ENCODE measurements at places on chromosomes 11 and 22. TPM values are rescaled to one million over a fixed set of nuclear protein-coding genes. Genes with fewer than 3 reads are reported as not detected.
A peak's percentile ranks its signal among the peaks of the same experiment; 100 is the strongest.

- no peaks in the 10 kb centered on the region for H3K4me1 ChIP-seq
- no peaks in the 10 kb centered on the region for H3K27me3 ChIP-seq
- H3K36me3 ChIP-seq: no peaks in the 10 kb centered on the region
- H3K4me3 ChIP-seq: no peak overlapping the region
Observed at GRCh38 chr11:116467823-116468222, 305.0 kb downstream of the BUD13 start.

Gene SPI1
- total RNA-seq: 198 TPM

Gene OR51I1
- total RNA-seq: not detected

DNA sequence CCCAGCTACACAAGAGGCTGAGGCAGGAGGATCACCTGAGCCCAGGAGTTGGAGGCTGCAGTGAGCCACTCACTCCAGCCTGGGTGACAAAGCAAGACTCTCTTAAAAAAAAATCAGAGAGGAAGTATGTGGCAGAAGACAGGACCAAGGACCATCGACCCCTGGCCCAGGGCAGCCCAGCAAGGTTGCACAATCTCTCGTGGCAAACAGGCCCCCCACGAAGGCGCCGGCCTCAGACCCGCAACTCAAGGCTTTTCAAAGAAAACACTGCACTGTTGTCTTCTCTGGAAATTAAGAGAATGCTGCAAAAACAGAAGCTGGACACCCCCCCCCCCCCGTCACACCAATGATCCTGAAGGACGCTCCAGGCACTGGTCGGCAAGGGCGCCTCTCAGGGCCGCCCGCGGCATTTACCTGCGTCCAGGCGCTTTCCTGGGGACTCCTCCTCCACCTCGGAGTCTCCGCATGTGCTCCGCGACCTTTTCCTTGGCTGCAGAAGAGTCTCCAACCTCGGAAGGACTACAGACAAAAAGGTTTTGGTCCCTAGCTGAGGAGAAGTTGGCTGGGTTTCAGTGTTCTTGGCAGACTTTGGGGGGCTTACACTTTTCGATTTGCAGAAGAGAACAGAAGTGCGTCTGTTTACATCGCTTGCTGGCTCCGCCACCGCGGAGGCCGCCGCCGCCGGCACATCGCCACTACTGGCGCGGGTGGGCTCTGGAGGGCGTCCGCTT, 40.5 kb downstream of the BRD1 start:
- H3K36me3 ChIP-seq: peaks cover 42% of the 10 kb centered on the region
- no peak overlapping the region for H3K27ac ChIP-seq
- no peak for DNase-seq
- H3K27me3 ChIP-seq: no peaks in the 10 kb centered on the region
- H3K4me1 ChIP-seq: peaks cover 38% of the 10 kb centered on the region
- no peak overlapping the region for H3K4me3 ChIP-seq

DNA sequence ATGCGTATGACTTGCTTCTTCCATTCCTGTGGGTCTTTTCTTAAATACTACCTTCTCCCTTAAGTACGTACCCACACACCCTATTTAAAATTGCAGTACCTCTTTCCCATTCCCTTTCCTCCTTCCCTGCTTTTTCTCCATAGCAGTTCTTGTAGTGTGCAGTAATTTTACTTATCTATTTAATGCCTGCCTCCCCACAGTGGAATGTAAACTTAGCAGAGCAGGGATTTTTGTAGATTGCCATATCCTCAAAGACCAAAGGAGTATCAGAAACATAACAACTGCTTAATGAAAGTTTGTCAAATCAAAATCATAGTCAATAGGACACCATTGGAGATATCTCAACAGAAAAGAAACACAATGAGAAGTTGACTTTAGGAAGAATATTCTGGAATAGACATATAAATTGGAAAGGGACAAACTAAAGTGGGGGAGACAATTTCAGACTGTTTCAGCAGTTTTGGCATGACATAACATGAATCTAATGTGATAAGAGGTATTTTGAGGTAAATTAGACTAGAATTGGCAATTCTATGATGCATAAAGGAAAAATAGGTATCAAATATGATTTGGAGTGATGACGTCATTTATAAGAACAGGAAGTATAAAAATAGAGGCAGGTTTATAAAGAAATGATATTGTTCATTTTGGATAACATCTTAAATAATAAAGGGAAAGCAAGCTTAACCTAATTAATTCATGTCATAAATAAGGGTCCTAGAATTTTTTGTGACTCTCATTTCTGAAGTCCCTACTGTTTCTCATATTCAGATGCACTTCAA, 188.4 kb downstream of the SOX6 start:
- no peak for DNase-seq
- no peaks in the 10 kb centered on the region for H3K4me1 ChIP-seq
- no peak overlapping the region for H3K27ac ChIP-seq

DNA sequence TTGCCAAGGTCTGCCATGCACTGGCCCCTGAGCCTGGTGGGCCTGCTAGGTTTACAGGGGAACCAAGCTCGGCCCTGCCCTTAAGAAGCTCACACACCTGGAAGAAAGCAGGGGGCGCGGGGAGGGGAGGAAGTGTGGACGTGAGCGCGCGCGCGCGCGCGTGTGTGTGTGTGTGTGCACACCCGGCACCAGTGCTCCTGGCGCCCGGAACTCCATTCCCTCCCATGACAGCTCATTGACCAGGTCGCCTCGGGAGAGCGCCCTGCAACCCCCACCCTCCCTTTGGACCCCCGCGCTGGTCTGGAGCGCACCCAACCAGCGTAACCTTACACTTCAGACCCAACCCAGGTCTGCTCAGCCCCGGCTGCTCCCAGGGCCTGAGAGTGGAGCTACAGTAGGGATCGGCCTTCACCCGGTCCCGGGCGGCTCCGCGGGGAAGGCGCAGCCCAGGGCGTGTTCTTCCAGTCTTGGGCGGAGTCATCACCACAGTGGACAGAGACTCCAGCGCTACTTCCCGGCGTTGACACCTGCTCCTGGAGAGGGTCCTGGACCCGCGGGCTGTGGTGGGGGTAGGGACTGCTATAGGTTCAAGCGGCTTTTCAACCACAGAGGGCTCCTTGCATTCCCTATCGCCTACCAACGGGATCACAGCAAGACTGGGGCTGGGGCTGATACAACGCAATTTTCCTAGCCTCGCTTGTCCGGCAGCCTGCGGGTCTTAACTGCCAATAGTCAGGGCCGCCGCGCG, 1.5 kb downstream of the GALNT18 start:
- H3K27ac ChIP-seq: no peak overlapping the region
- peak overlapping the region; percentile 55 for H3K4me3 ChIP-seq
- H3K27me3 ChIP-seq: peaks cover 10% of the 10 kb centered on the region
- peak; percentile 78 for DNase-seq
- no peaks in the 10 kb centered on the region for H3K36me3 ChIP-seq

DNA sequence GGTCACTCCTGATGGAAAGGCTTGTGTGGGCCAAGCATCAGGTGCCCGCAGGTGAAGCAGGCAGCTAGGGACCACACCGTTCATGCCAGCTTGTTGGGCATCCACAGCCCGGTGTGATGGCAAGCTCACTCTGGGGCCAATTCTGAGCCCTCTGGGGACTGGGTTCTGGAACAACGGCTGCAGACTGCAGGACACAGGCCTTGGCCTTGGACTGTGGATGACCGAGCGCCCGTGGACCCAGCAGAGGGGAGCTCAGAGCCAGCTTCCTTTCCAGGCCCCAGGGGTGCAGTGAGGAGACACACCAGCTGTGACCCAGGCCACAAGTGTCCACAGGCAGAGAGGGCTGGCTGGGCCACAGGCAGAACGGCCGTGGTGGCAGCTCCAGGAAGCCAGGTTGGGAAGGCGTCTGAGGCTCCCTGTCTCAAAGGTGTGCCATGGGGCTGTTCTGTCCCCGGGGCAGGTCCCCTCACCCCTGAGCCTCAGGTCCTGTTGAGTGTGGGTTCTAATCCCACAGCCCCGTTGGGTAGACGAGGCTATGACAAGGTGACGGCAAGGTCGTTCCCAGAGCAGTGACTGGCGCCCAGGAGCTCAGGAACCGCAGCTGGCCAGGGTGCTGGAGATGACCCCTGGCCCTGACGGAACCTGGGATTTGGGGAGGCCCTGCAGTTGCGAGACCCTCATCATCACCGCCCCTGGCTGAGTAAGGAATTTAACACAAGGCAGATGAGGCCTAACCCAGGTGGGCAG, 1079.4 kb downstream of the BRD1 start:
- no peaks in the 10 kb centered on the region for H3K36me3 ChIP-seq
- H3K4me3 ChIP-seq: no peak overlapping the region
- no peak overlapping the region for H3K27ac ChIP-seq
- H3K4me1 ChIP-seq: no peaks in the 10 kb centered on the region

DNA sequence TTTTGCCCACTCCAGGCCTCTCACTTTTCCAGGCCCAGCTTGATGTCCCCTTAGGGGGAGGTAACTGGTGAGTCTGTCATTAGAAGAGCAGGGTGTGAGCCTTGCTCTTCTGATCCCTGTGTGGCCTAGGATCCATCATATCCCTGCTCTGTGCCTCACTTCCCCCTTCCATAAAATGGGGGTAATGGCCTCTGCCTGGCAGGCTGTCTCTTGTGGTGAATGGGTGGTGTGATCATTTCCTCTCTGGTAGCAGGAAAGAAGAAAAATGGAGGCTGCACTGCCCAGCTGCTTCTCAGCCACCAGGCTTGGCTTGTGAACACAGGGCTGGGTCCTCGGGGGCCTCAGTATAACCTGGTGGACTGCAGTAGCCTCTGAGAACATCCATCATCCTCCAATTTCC, 5.6 kb downstream of the ARHGEF17 start:
- H3K4me1 ChIP-seq: no peaks in the 10 kb centered on the region
- H3K36me3 ChIP-seq: no peaks in the 10 kb centered on the region
- H3K27me3 ChIP-seq: peaks cover 4% of the 10 kb centered on the region

- peaks cover 4% of the 10 kb centered on the region for H3K27me3 ChIP-seq
- no peak overlapping the region for H3K4me3 ChIP-seq
- no peak overlapping the region for H3K27ac ChIP-seq
- no peaks in the 10 kb centered on the region for H3K36me3 ChIP-seq
- DNase-seq: no peak
Observed at GRCh38 chr11:134752964-134753770, 341.1 kb upstream of the B3GAT1 start.

Gene GLYAT
- total RNA-seq: not detected

DNA sequence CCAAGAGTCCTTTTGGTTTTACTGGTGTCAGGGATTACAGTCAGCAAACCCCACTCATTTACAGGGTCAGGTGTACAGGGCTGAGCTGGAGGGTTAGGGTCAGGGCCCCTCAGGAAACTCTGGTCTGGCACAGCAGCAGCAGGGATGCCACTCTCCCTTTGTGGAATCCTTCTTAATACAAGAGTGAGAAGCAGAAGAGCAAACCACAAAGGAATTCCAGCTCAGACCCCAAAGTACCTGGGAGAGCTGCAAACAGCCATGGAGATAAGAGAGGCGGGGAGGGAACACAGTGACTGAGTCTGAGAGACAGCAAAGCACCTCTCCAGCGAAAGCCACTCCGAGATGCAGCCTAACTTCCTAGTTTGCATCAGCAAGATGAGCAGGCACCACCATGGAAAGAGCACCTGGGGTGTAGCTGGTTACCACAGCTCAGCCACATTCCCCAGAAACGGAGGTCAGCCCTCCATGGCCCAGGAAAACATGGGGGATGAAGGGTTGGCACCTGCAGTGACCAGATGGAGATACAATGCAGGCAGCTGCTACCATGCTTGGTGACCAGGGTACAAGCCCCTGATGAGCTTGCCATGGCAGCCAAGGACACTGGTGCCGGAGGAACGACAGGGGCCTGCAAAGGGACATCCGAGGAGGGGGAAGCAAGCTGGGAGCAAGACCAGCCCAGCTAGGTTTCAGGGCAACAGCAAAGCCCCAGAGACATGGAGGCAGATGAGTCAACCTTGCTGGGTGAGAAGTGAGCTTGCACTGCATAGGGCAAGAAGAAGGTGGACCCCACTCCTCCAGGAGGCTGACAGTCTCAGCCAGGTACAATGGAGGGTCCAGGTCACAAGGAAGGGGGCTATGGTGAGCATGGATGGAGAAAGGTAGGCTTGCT, 3.9 kb downstream of the BET1L start:
- H3K4me3 ChIP-seq: no peak overlapping the region
- no peak overlapping the region for H3K27ac ChIP-seq
- H3K27me3 ChIP-seq: no peaks in the 10 kb centered on the region
- H3K4me1 ChIP-seq: peaks cover 60% of the 10 kb centered on the region
- peaks cover 60% of the 10 kb centered on the region for H3K36me3 ChIP-seq

GRCh38 chr11:2194877-2195755, 23.5 kb upstream of the TH start:
- no peak for DNase-seq
- H3K27me3 ChIP-seq: peaks cover 10% of the 10 kb centered on the region
- peaks cover 3% of the 10 kb centered on the region for H3K4me1 ChIP-seq
- no peaks in the 10 kb centered on the region for H3K36me3 ChIP-seq
- no peak overlapping the region for H3K27ac ChIP-seq

DNA sequence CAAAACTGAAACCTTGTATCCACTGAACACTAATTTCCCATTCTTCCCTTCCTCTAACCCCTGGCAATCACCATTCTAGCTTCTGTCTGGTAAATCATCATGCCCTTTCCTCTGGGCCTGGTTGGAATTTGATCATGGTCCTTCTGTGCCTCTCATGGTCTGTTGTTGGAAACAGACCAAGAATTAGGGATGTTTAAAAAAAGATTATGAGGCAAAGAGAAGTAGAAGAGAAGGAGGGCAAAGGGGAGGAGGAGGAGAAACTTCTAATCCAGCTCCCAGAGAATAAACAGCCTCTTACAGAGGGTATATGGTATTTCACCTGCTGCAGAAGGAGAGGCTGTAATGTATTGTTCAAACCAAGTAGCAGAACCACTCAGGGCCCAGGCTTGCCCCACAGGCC, 10.6 kb downstream of the BCO2 start:
- no peaks in the 10 kb centered on the region for H3K27me3 ChIP-seq
- no peaks in the 10 kb centered on the region for H3K36me3 ChIP-seq
- H3K4me3 ChIP-seq: no peak overlapping the region
- H3K4me1 ChIP-seq: no peaks in the 10 kb centered on the region

Gene DMC1
- 0.80 TPM for total RNA-seq

DNA sequence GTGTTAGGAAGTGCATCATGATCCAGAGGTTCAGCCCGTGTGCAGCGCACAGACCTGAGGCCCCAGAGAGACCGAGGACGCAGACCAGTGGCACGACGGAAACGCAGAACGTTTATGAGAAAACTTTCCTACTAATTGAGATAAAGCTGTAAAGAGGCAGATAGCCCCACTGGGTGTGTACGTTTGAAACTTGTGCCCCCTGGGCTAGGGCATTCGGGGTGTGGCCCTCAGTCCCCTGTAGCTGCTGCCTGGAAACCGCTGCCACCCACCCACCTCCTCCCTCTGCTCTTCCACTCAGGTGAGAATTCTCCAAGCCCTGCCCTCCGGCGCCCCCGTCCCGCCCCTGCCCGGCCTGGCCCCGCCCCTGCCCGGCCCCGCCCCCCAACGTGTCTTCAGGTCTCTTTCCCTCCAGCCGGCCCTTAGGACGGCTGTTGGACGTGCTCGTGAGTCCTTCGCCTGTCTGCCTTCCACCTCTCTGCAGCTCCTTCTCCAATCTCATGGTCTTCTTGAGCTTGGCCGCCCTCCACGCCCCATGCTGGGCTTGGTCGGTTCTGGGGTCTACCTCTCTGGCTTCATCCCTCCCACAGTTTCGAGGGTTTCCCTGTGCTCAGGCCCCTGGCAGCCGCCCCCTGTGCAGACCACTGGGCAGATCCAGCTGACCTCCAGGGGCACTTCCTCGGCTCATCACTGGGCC, 12.1 kb downstream of the MAPK8IP2 start:
- H3K4me3 ChIP-seq: no peak overlapping the region
- H3K27me3 ChIP-seq: peaks cover 9% of the 10 kb centered on the region
- H3K27ac ChIP-seq: no peak overlapping the region
- DNase-seq: peak; percentile 71
- no peaks in the 10 kb centered on the region for H3K36me3 ChIP-seq
